Ovary (tissue), 10 donors: ENCODE measurements at places on chromosomes 16 and 17. TPM values are rescaled to one million over a fixed set of nuclear protein-coding genes. Genes with fewer than 3 reads are reported as not detected.

DNA sequence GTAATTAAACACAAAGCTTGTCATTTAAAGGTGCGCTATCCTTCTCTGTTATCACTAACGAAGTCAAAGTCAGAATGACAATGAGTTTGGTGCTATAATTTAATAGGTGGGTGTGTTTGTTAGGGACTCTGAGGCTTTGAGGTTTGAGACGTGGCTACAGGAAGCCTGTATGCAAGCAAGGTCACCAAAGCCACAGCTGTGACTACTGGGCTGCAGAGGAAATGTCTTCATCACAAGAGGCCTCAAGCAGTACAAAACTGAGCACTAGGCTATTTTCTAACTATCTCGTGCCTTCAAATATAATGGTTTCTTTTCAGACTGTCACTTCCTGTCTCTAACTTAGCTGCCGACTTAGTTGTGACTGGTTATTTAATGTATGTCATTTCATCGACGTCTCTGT lies 141.2 kb downstream of the AATF start:
- DNase-seq: no peak

DNA sequence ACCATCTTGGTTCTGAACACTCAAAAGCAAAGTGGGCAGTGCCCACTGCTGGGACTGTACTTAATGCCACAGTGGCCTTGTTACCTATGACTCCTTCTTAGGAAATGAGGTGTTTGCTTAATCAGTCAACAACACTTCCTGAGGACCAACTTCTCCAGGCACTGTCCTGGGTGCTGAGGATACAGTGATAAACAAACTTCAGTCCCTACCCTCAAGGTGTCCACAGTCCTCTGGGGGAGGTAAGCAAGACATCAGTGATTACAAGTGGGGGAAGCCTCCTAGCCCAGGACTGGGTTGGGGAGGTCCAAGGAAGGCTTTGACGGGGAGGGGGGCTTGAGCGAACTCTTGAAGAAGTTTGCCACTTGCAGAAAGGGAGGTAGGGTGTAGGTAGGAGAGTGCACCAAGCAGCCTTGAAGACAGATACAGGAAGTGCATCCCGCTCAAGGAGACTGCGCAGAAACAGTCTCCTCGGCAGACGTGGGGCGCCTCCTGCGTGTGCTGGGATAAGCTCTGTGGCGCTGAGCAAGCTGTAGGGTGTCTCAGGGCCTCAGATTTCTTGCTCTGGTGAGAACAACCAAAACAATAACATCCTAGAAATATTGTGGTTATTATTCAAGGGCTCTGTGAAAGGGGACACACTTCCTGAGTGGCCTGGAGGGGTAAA lies 2.6 kb upstream of the ABCC3 start:
- DNase-seq: no peak

GRCh38 chr16:85353839-85354685 lies 241.8 kb upstream of the CIBAR2 start:
- DNase-seq: no peak

GRCh38 chr17:71260366-71260940 lies 860.4 kb upstream of the SOX9 start:
- DNase-seq: no peak

DNA sequence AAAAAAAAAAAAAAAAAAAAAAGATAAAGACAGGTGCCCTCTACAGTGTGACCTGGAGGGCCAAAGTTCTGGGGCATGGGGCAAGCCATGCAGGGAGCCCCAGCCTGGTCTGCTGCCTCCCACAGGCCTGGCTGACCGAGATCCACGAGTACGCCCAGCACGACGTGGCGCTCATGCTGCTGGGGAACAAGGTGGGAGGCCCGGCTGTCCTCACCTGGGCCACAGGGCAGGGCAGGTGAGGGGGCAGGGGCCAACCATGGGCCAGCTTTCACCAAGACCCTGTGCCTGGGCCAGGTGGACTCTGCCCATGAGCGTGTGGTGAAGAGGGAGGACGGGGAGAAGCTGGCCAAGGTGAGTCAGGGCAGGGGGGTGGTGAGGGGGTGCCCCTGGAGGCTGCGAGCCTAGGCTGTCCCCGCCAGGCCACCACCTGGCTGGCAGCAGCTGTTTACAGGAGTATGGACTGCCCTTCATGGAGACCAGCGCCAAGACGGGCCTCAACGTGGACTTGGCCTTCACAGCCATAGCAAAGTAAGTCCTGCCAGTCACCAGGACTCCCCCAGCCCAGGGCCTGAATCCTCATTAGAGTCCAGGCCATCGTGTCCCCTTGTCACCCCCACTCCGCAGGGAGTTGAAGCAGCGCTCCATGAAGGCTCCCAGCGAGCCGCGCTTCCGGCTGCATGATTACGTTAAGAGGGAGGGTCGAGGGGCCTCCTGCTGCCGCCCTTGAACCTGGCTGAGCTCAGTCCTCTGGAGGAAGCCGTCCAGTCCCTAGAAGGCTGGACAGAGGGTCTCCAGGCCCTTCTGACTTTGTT lies 2.7 kb upstream of the TRAF7 start:
- no peak for DNase-seq

Gene CENPN
- polyA plus RNA-seq: 2.0 TPM

GRCh38 chr16:410516-411178 lies 9.0 kb downstream of the DECR2 start:
- no peak for DNase-seq

- no peak for DNase-seq
These were observed 30.9 kb upstream of the GCSH start for GRCh38 chr16:81127051-81127450.

DNA sequence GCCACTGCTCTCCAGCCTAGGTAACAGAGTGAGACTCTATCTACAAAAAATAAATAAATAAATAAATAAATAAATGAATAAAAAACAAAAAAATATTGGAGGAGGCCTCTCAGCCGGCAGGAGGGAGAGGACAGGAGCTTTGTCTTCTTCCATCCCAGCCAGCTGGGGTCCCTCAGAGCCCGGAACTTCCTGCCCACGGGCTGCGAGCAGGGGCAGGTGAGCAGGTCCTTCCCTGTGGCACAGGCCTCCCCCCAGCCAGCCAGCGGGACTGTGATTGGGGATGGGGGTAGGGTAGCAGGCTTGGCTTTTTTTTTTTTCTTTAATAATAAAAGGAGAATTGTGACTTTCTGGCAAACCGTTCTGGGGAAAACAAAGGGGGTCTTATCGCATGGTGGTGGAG lies 10.1 kb downstream of the SMTNL2 start:
- DNase-seq: no peak

- peak; percentile 63 for DNase-seq
These were observed 66.9 kb upstream of the RCVRN start for GRCh38 chr17:9971991-9972390.
